ENCODE measurements at places on chromosomes 12 and 14.

DNA sequence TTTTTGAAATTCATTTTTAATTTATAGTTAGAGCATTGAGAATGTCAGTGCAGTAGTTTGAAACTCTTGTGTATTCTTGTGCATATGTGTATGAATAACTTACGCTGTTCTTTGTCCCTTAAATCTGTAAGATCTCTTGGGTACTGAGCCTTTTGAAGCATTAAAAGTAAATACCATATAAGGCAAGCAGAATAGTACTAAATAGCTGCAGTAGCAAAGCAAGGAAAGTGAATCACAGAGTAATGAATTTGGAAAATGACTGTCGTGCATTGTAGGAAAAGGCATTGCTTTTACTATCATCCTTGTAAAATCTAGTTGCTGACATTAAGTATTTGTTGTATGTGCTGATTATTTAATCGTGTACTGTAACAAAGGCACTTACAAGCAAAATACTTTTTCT, 12.1 kb downstream of the CNOT2 start:
- DNase-seq, result no peak

DNA sequence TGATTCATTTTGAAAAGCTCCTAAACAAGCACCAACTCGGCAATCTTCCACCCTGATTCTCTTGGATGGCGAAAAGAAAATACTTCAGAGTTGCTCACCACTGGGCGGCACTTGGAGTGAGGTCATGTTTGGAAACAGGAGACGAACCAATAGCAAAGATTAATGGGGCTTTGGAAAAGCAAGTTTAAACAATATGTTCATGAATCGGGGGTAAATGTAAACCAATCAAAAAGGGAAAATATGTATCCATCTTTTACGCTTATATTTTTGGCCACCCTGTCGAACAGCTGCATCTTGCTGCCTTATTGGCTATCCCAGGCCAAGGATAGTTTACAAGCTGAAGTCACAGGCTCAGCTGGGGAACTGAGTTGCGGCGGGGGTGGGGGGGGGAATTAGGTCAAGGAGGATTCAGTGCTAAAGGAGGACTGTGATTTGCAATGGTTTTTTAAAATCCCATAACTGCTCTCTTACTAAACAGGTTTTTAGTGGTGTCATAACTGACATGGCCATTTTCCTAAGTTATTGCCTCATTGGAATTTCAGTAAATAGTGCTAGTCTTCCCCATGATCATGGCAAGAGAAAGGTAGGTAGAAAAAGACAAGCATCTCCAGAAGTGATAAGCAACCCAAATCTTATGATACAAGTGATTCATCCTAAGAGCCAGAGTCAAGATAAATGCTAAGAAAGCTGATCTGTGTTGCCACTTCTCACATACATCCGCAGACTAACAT, 210.6 kb downstream of the PHLDA1 start:
- no peak for DNase-seq

DNA sequence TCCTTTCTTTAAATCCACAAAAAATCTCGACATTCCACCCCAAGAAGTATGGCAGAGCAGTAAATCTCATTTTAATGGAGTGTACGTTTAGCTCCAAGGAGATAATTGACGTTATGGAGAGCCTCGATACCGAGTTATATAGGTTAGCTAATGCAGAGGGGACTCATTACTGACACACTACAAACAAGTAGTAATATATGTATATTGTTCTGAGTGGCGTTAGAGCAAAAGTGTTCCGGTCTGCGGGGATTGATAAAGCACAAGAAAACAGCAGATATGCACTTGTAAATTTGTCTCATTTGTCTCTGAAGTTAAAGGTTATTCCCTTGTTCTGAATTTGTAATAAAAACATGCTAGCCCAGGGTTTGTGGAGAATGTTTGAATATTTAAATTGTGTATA, 84.1 kb downstream of the BCL11B start:
- DNase-seq, result no peak

- no peak for DNase-seq
These were observed 38.8 kb downstream of the CBX5 start for GRCh38 chr12:54240971-54241588.

- no peak for DNase-seq
These were observed 35.9 kb downstream of the JKAMP start for GRCh38 chr14:59520224-59520623.

DNA sequence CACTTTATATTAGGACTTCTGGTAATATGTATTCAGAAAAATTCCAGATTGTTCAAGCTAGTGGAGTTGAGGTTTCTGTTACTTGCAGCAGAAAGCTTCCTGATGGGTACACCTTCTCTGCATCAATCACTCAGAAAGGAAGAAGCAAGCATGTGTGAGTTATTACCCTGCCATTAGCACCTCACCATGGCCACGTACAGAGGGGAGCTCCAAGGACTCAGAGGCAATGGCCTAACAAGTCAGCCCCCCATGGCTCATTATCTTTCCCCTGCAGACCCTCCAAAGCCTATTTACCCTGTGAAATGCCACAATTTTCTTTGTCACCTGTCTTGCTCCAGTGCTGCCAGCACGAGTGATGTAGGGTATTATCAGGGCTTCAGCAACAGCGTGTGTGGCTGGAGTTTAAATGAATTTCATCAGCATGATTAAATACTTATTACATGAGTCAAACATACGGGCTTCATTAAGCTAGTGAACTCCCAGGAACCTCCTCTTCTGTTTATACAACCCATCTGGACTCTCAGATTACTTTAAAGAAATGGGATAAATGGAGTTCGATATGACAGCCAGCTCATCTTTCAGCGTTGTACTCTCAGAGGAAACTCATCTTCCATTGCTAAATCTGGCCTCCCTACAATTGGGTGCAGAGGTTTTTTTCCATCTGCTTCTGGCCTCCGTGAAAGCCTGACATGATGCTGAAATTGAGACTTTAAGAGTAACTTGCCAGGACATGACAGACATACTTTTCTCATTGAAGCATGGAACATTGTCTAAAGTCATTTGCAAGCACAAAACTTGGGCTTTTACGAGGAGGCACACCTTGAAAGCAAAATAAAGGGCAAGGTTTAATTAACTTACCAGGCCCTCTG, 135.9 kb downstream of the TMEM30B start:
- no peak for DNase-seq

- DNase-seq, result no peak
These were observed 16.4 kb upstream of the MYBPC1 start for GRCh38 chr12:101578417-101578816.

DNA sequence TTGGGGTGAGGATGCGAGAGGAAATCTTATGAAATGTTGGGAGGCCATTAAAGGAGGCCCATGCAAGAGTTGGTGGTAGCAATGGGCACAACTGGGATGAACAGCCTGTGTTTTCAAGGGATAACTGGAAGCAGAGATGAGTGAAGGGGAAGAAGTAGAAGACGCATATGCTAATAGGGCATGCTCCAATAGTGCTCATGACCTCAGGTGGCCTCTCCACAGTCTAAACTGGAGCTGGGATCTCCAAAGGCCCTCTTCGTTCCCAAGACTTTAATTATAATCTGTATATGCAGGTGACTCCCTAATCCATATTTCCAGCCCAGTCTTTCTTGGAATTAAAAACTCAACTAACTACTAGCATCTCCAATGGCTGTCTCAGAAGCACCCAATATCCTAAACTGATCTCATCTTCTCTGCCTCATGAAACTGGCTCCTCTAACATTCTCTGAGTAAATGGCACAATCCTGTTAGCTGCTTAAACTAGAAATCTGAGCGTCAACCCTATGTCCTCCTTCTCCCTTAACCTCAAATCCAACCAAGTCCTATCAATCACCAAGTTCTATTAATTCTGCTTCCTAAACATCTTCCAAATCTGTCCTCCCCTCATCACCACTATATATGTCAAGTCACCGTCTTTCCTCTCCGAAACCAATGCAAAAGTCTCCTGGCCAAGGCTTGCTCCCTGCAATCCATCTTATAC, 2.8 kb upstream of the AJUBA start:
- DNase-seq, result no peak

DNA sequence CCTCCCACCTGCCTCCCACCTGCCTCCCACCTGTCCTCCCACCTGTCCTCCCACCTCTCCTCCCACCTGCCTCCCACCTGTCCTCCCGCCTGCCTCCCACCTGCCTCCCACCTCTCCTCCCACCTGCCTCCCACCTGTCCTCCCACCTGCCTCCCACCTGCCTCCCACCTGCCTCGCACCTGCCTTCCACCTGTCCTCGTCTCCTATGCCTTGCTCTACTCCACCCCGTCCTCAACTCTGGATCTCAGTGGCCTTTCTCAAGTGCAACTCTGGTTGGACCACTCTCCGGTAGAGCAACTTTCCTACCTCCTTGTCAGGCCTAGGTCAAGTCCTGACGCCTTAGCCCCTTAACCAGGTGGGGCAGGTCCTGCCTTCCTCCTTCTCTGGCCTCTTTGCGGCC, 29.3 kb upstream of the PEX5 start:
- DNase-seq, result no peak

- no peak for DNase-seq
These were observed 46.9 kb downstream of the RIMBP2 start for GRCh38 chr12:130669205-130669557.

GRCh38 chr12:50087995-50088394, 2.9 kb downstream of the SMARCD1 start:
- no peak for DNase-seq

- no peak for DNase-seq
These were observed 31.1 kb downstream of the PITPNM2 start for GRCh38 chr12:123119808-123120207.

DNA sequence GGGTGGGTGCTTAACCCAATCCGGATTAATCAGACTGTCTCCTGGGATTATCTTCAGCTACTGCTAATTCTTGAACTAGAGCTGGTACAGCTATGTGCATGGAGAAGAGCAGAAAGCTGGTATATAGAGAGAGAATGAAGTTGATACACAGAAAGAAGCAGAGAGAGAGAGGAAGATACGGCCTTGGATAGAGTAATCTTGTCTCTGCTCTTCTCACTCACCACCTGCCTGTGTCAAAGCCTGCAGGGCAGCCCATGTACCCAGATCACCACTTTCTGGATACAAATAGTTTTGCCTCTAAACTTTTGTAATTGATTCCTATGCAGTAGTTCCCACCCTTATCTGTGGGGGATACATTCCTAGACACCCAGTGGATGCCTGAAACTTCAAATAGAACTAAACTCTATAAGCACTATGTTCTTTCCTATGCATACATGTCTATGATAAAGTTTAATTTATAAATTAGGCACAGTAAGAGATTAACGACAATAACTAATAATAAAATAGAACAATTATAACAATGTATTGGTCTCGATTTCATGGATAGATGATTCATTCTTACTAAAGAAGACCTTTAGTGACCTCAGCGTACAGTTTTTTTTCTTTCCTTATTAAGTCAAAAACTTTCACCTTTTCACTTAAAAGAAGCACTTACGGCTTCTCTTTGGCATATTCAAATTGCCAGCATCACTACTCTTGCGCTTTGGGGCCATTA, 45.5 kb downstream of the YEATS4 start:
- no peak for DNase-seq

DNA sequence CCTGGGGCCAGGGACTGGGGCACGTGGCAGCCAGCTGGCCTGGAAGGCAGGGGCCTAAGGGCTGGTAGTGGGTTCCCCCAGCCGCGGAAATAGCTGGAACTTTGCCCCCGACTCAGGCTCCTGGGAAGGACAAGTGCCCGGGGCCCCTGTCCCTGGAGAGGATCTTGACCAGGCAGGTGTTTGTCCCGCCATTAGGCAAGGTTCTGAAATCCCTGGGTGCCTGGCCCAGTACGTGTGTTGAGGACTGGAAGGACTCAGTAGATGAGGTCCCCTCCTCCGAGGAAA, 94.2 kb downstream of the B4GALNT3 start:
- no peak for DNase-seq

DNA sequence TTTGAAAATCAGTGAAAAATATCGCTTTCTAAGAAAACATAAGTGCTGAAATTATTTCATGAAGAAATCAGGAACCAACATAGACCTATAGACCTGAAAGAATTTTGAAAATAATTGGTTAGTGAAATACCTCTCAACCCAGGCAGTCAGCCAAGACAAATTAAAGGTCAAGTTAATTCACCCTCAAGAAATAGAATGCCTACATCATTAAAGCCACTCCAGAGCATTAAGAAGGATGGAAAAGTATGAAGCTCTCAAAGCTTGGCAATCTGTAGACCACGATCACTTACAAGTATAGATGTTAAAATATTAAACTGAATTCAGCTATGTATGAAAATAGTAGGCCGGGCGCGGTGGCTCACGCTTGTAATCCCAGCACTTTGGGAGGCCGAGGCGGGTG, 48.3 kb downstream of the SFSWAP start:
- DNase-seq, result no peak

GRCh38 chr12:113082486-113083148, 26.1 kb downstream of the DTX1 start:
- no peak for DNase-seq

- no peak for DNase-seq
These were observed 66.8 kb downstream of the TXNDC16 start for GRCh38 chr14:52485350-52485960.

- no peak for DNase-seq
These were observed 39.5 kb downstream of the EVL start for GRCh38 chr14:100104523-100105300.

DNA sequence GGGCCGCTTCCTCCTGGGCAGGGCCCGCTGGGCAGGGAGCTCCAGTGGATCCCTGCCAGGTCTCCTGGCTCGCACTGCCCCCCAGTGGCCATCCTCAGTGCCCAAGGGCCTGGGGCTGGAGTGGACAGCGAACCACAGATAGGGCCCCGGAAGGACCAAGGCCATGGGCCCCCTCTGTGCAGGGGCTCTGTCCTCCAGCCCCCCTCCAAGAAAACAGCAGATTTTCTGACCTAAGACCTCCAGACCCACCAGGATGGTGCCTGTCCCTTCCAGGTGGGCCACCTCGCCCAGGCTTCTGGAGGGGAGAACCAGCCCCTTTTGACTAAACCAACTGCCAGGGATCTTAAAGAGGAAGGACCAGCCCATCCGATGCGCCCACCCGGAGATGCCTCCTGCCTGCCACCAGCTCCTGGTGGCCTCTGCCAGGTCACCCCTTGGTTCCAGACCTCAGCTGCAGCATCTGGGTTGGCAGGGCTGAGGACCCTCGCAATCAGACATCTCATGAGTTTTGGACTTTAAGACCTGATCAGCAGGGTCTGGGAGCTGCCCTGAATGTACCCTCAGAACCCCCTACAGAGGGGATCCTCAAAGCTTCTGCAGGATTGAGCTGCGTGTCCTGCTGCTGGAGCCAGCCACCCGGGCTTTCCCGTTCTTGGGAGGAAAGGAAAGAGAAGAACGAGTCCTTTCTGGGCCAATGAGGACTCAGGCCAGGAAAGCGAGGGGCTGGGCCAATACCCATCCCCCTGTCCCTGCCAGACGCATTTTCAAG, 325.8 kb upstream of the DIO3 start:
- no peak for DNase-seq

- DNase-seq, result no peak
These were observed 140.3 kb downstream of the TMEM30B start for GRCh38 chr14:61140872-61141271.

GRCh38 chr14:104599446-104599845, 5.1 kb downstream of the TMEM179 start:
- no peak for DNase-seq
